ENCODE measurements at places on chromosomes 11 and 22.

GRCh38 chr11:83722392-83723119, 436.4 kb upstream of the CCDC90B start:
- no peak for DNase-seq

DNA sequence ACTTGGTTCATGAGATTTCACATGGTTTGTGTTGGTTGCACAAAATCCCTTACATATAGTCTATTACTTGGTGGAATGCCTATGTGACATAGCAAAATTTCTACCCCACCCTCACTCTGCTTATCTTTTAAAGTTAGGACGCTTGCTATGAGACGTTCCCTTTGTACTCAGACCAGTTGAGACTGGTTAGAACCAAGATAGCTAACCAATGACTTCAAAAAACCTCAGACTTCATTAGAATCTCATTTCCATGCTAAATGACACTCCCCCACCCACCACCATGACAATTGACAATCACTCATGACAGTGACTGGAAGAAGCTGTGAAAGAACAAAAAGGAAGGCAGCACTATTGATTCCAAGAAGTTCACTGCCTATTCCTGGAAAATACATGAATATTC, 313.6 kb downstream of the ETS1 start:
- no peak for DNase-seq

DNA sequence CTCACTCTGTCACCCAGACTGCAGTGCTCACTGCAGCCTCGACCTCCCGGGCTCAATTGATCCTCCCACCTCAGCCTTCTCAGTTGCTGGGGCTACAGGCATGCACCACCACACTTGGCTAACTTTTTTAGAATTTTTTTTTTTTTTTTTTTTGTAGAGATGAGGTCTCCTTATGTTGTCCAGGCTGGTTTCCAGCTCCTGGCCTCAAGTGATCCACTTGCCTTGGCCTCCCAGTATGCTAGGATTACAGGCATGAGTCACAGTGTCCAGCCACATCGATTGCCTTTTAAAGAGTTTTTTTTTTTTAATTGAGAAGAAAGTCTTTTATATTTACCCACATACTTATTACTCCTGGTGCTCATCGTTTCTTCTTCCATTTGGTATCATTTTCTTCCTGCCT, 30.0 kb downstream of the PARVG start:
- no peak for DNase-seq

DNA sequence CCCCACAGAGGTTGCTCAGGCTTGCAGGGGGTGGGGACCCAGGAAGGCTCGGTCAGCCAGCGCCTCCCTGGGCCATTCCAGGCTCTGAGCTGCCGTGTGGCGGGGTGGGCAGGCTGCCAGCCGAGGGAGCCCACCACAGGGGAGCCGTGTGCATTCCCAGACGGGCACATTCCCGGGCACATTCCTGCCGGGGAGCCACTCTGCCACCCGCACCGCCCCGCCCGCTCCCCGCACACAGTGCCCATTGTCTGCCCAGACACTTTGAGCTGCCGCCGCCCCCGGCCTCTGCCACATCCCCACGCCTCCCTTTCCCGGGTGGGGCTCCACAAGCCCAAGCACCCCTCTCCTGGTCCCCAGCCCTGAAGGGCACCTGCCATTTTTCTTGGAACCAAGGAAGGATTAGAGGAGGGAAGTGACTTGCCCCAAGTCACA, 27.4 kb downstream of the RPL3 start:
- no peak for DNase-seq

DNA sequence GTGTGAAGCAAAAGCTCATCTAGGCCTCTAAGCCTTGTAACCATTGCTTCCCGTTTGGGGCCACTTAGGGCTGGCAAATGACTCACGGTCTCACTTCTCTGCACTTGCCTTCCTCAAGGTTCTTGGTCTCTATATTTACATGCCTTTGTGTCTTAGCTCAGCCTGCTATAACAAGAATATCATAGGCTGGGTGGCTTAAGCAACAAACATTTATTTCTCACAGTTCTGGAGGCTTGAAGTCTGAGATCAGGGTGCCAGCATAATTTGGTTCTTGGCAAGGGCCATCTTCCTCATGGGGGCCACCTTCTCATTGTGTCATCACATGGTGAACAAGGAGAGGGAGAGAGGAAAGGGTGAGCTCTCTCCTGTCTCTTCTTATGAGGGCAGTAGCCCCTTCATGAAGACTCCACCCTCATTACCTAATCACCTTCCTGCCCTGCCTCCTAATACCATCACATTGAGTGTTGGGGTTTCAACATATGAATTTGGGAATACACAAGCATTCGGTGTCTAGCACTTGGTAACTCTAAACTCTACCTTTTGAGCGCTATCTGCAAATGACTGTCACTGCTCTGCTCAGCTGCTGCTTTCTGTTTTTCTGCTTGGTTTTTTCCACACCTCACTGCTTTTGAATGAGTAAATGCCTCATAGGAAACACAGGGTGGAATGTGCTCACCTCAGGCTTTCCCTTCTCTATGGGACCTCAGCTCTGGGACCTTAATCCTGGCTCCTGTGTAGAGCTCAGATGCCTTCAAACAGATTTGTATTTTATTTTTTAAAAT, 16.2 kb upstream of the ME3 start:
- DNase-seq: no peak

DNA sequence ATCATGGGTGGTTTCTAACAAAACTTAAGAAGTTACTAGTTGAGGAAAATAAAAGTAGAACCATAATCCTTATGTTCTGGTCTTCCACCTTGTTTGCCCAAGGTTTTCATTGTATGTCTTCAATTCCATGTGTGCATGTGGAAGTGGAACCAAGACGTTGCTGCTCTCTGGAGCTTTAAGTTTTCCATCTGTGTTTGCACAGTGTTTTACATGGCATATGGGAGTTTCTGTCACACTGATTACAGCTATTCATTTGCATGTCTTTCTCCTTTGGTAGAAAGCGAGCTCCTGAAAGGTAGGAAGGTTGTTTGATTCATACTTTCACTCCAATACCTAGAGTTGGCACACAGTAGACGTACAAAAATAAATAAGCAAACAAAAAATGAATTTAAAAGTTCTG, 112.6 kb upstream of the LUZP2 start:
- no peak for DNase-seq

DNA sequence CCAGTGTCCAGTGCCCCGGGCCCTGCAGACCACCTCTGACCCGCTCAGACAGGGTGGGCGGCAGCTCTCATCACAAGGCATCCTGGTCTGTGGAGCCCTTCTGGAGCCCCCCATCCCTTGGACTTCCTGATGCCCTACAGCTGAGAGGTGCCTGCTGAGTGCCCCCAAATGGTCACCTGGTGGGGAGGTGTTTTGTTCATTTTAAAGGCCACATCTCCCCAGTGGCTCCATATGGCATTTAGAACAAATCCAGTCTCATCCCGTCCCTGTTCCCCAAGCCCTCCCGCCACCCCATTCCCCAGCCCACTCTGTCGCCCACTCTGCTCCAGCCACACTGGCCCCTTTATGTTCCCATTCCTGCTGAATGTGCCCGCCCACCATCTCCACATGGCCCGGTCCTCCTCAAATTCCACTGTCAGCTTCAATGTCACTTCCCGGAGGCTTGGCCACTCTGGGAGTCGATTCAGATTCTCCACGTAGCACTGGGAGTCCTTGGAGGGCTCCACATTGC, 32.8 kb downstream of the OSBPL5 start:
- no peak for DNase-seq

DNA sequence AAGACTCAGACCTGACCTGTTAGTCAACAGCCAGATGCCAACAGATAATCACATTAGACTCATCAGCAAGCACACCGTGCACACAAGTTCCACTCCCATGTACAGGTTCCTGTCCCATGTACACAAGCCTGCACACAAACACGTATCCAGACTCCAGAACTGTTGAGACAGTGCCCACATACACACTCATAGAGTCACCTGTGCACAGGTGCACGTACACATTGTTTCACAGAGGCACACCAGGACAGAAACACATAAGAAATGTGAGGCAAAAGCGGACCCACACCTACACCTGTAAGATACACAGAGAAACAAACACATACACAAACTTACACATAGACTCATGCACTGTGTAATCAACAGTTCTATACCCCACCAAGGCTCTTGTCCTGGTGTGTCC, 2.7 kb upstream of the ZNF74 start:
- DNase-seq: no peak

DNA sequence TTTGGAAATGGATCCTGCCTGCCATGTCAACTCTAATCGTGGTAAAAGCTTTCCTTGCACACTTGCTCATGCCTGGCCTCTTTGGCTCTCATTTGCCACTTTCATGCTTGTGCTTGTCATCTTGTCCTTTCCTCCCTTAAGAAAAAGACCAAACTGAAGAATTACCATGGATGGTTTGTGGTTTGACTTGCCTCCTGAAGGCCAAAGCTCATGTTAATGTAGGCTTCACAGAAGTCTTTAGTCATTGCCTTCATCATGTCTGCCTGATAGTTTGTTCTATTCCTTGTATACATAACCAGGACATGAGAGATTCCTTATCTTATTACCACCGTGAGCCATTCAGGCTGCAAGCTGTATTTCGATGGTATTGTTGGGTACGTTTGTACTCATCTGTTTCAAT, 17.3 kb downstream of the TEAD1 start:
- no peak for DNase-seq

- no peak for DNase-seq
Measured at GRCh38 chr11:130003717-130004001, 1.0 kb upstream of the PRDM10 start.

DNA sequence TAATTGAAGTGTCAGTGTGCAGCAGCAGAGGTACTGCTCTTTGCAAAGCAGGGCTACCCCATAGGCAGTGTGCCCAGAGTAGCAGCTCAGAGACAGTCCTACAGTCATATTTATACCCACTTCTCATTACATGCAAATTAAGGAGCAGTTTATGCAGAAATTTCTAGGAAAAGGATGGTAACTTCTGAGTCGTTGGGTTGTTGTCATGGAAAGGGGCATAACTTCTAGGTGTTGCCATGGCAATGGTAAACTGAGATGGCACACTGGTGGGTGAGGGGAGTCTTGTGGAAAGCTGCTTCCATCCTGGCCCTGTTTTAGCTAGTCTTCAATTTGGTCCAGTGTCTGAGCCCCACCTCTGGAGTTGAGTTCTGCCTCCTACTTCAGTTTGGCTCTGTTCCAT, 77.4 kb downstream of the MN1 start:
- DNase-seq: no peak

GRCh38 chr22:37771081-37771480, 36.7 kb upstream of the GCAT start:
- DNase-seq: no peak

DNA sequence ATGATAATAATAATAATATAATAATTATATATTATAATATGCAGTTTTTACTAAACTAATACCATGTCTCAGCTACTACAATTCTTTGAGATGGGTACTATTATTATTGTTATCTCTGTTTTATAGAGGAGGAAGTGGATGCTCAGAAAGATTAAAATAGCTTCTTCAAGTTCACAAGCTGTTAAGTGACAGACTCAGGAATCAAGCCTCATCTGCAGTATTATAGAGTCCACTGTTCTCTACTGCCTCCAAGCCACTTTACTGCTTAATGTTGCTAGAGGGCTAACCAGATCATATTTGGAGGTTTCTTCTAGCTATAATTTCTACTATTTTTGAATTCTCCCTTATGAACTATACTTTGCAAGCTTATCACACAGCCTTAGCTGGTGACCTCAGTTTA, 62.7 kb downstream of the CSTPP1 start:
- DNase-seq: no peak

DNA sequence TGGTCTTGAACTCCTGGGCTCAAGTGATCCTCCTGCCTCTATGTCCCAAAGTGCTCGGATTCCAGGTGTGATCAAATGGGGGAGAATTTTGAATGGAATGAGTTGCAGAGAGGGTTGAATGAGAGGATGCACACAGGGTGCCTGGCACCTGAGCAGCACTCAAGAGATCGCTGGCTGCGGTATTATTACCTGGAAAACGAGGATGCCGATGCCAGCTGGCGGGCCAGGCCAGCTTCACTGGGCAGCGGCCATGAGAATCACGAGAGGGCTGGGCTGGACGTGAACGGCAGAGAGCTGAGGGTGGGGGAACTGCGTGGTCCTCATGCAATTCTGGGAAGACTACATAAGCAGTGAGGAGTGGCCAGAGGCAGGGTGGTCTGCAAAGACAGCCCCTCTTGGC, 2.9 kb downstream of the MGAT3 start:
- DNase-seq: no peak

- no peak for DNase-seq
Measured at GRCh38 chr11:62401356-62401755, 17.5 kb upstream of the SCGB1A1 start.

Data from nucleus accumbens (tissue), 56 donors.